ENCODE measurements at places on chromosomes 6 and 20. TPM values are rescaled to one million over a fixed set of nuclear protein-coding genes. Genes with fewer than 3 reads are reported as not detected.

MC3R gene
- total RNA-seq: not detected

FAM83C gene
- not detected for total RNA-seq

TNFRSF6B gene
- 13.8 TPM for total RNA-seq

IL17F gene
- not detected for total RNA-seq

WFDC10B gene
- not detected for total RNA-seq

GZF1 gene
- 6.2 TPM for total RNA-seq

MLN gene
- not detected for total RNA-seq

SCRT2 gene
- not detected for total RNA-seq

CST2 gene
- total RNA-seq: not detected

WFDC12 gene
- total RNA-seq: not detected

ATG5 gene
- total RNA-seq: 21.1 TPM

DNA sequence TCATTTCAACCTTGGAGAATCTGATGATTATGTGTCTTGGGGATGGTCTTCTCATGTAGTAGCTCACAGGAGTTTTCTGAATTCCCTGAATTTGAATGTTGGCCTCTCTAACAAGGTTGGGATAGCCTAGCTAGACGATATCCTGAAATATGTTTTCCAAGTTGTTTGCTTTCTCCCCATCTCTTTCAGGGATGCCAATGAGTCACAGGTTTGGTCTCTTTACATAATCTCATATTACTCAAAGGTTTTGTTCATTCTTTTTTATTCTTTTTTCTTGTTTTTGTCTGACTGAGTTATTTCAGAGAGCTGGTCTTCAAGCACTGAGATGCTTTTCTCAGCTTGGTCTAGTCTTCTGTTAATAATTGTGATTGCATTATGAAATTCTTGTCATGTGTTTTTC is 42.7 kb upstream of the COL9A1 start:
- no peak for DNase-seq
- no peaks in the 10 kb centered on the region for H3K4me1 ChIP-seq
- no peak overlapping the region for H3K27ac ChIP-seq

- no peak for DNase-seq
- H3K27ac ChIP-seq: no peak overlapping the region
- H3K4me3 ChIP-seq: no peak overlapping the region
These were observed 2.2 kb downstream of the KCNB1 start for GRCh38 chr20:49480236-49480635.

- no peaks in the 10 kb centered on the region for H3K4me1 ChIP-seq
- peak; percentile 48 for DNase-seq
- no peaks in the 10 kb centered on the region for H3K36me3 ChIP-seq
- H3K4me3 ChIP-seq: no peak overlapping the region
These were observed 195.8 kb upstream of the ZNF184 start for GRCh38 chr6:27668442-27669294.

DNA sequence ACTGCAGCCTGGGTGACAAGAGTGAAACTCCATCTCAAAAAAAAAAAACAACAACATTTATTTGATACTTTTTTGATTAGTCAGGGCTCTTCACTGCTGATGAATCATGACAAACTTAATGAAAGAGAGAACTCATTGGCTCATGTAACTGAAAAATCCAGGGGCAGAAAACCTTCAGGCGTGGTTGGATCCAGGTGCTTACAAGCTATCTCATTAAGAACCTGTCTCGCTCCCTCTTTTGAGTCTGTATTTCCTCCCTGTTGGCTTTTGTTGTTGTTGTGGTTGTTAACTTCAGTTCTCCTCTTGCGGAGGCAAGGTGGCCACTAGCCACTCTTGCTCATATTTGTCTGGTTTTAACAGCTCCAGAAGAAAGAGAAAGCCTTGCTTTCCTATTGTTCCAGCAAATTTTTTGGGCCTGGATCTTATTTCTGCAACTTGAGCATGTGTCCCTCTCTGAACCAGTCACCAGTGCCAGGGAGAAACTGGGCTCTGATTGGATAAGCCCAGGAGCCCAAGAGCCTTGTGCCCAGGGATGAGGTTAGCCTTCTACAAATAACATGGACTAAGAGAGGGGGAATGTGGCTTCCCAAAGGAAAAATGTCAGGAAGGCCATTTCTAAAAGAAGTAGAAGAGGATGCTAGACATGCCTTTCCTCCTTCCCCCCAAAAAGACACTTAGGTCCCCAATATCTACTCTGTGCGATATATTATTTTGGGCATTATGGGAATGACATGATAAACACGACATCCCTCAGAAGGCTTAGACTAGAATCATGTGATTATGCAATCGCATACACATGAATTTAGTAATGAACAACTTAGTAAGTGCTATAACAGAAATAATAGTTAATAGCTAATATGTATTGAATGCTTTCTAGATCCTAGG is 64.5 kb downstream of the PHACTR2 start:
- no peaks in the 10 kb centered on the region for H3K36me3 ChIP-seq
- no peak overlapping the region for H3K4me3 ChIP-seq
- H3K4me1 ChIP-seq: peaks cover 43% of the 10 kb centered on the region
- no peaks in the 10 kb centered on the region for H3K27me3 ChIP-seq
- H3K27ac ChIP-seq: no peak overlapping the region

- H3K27ac ChIP-seq: no peak overlapping the region
- no peaks in the 10 kb centered on the region for H3K36me3 ChIP-seq
- no peak overlapping the region for H3K4me3 ChIP-seq
- H3K27me3 ChIP-seq: no peaks in the 10 kb centered on the region
- no peak for DNase-seq
These were observed 38.8 kb downstream of the CDYL start for GRCh38 chr6:4814987-4815386.

DNA sequence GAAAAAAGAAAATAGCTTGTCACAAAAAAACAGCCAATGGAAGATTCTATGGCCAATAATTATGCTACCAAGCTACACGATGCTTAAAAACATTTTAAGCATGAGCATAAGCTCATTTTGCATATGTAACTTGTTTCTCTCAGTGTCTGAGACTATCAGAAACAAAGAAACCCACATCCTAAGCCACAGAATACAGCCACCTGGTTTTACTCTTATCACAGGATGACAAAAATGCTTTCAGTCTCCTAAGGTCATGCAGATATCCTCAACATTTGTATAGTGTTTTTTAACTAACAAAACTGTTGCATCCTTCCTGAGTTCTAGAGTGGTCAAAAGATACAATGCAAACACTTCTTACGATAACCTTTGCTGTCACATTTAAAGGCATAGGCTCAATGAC is 172.1 kb upstream of the RUNX2 start:
- no peak for DNase-seq
- H3K4me1 ChIP-seq: no peaks in the 10 kb centered on the region
- no peak overlapping the region for H3K27ac ChIP-seq
- no peaks in the 10 kb centered on the region for H3K27me3 ChIP-seq

- no peak overlapping the region for H3K4me3 ChIP-seq
- H3K4me1 ChIP-seq: no peaks in the 10 kb centered on the region
- no peak for DNase-seq
- H3K27me3 ChIP-seq: no peaks in the 10 kb centered on the region
- H3K36me3 ChIP-seq: no peaks in the 10 kb centered on the region
These were observed 301.2 kb upstream of the BMP2 start for GRCh38 chr20:6466075-6466810.

- H3K27me3 ChIP-seq: no peaks in the 10 kb centered on the region
- H3K36me3 ChIP-seq: no peaks in the 10 kb centered on the region
- H3K4me1 ChIP-seq: peaks cover 5% of the 10 kb centered on the region
- H3K4me3 ChIP-seq: no peak overlapping the region
- H3K27ac ChIP-seq: no peak overlapping the region
These were observed 177.6 kb downstream of the PLCB1 start for GRCh38 chr20:8309634-8310033.

DNA sequence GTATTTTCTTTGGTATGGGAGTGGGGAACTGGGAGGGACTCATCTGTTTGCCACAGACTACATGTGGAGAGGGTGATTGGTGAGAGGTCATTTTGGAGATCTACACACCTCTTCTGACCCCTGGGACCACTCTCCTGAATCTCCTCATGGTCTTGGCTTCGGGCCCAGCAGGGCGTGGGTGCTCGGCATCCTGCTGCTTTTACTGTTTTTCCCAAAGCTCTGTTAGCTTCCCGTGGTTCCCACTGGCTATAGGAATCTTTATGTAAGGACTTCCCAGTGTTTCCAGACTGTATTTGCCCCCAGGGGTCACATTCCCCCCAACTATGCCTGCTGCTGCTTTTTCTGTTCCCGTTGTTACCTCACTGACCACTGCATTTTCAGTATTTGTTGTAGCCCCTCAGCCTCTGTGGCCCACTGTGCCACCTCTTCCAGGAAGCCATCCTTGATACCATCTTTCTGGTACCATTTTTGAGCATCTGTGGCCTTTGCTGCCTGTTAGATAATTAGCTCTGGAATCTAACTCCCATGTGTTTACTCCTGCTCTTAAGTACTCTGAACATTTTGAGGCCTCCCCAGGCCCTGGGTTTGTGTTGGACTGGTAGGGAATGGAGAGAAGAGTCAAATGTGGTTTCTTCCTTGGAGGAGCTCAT is 14.9 kb downstream of the PLCG1 start:
- DNase-seq: no peak
- H3K4me1 ChIP-seq: peaks cover 14% of the 10 kb centered on the region
- H3K36me3 ChIP-seq: no peaks in the 10 kb centered on the region
- H3K27ac ChIP-seq: no peak overlapping the region
- H3K4me3 ChIP-seq: no peak overlapping the region

DNA sequence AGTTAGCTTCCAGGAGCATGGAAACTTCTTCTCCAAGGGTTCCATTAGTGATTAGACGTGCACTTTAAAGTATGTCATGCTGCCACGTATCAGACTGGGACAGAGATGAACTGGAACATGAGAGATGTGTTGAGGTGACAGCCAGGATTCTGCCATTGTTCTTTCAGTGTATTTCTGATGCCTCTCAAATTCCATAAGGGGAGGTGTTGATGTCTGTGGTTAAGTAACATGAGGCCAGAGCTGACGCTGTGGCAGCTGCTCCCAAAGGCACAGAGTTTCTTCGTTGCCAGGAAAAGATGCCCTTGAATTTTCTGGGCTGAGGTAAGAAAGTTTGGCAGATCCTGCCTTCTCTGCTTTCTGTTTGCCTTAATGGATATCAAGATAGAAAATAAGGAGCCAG is 63.5 kb downstream of the TRMT6 start:
- H3K36me3 ChIP-seq: no peaks in the 10 kb centered on the region
- H3K4me3 ChIP-seq: no peak overlapping the region
- H3K27me3 ChIP-seq: no peaks in the 10 kb centered on the region
- H3K4me1 ChIP-seq: no peaks in the 10 kb centered on the region
- peak; percentile 16 for DNase-seq

DNA sequence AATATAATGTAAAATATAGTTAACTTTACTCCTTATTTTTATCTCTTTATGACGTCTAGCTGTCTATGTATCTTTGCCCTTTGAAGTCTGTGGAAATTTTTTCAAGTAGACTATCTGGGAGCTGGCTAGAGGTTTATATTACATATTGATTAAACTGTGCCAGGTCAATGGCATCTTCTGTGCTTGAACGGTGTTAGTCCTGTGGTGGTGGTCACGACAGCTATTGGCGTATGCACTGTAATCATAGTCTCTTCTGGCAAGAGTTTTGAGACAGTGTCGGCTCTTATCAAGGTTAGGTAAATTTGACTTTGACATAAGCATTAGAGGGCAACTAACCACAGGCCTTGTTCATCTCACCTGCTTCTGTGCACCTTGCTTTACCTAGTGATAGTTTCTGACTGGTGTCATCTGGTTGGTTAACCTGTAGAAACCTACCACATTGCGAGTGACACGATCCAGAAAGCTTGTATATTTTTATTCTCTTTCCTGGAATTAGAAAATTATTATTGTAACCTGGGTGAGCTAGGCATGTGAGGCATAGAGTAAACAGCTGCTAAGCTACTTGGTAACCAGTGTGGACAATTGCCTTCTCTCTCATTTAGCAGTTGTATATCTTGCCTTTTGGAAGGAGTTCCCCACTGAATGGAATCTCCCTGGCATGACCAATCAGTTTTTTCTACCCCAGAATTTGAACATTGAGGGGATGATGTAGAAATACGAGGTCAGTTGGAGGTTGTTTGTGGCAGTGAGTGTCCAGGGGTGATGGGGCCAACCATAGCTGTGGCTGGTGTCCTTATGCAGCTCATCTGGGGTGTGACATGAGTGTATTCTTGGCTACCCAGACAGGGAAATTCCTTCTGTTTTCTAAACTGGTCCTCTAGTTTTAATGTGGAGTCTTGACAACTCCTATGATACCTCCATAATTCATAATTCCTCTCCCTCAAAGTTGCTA is 45.9 kb downstream of the SH3BGRL2 start:
- H3K36me3 ChIP-seq: no peaks in the 10 kb centered on the region
- peaks cover 20% of the 10 kb centered on the region for H3K4me1 ChIP-seq
- H3K27ac ChIP-seq: no peak overlapping the region
- DNase-seq: no peak

DNA sequence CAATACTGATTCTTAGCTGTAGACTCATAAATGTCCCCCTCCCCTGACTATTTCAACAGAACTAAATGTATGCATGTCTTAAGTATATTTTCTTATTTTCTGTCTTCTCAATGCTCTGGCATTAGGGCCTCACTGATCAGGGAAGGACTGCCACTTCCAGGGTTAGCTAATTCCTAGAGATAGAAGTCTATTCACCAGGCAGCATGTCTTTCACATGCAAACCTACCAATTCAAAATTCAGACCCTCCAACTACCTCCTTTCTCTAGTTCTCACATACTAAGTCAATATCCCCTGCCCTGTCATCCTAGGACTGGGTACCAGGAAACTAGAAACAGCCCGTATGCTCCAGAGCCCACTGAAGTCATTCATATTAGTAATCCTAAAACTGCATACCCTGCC is 132.3 kb downstream of the RALGAPA2 start:
- H3K27me3 ChIP-seq: no peaks in the 10 kb centered on the region
- no peak overlapping the region for H3K27ac ChIP-seq
- no peak for DNase-seq
- peaks cover 6% of the 10 kb centered on the region for H3K4me1 ChIP-seq

DNA sequence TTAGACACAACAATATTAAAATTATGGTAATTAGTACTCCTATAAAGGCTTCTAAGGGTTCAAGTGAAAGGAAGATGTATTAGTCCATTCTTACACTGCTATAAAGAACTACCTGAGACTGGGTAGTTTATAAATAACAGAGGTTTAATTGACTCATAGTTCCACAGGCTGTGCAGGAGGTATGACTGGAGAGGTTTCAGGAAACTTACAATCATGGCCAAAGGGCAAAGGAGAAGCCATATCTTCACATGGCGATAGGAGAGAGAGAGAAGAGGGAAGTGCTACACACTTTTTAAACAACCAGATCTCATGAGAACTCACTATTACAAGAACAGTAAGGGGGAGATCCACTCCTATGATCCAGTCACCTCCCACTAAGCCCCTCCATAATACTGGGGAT is 52.9 kb downstream of the TINAG start:
- H3K27ac ChIP-seq: no peak overlapping the region
- H3K36me3 ChIP-seq: no peaks in the 10 kb centered on the region
- no peaks in the 10 kb centered on the region for H3K4me1 ChIP-seq
- no peaks in the 10 kb centered on the region for H3K27me3 ChIP-seq

- no peak for DNase-seq
- H3K4me1 ChIP-seq: peaks cover 16% of the 10 kb centered on the region
- no peak overlapping the region for H3K27ac ChIP-seq
- no peak overlapping the region for H3K4me3 ChIP-seq
These were observed 1.7 kb upstream of the MYO6 start for GRCh38 chr6:75747152-75747992.
